ENCODE measurements at places on chromosomes 6 and 20. TPM values are rescaled to one million over a fixed set of nuclear protein-coding genes. Genes with fewer than 3 reads are reported as not detected.

THBS2 gene
- total RNA-seq = 0.13 TPM

PACRG gene
- 0.30 TPM for total RNA-seq

ULBP1 gene
- total RNA-seq = 0.40 TPM

MMUT gene
- 14.4 TPM for total RNA-seq

CDK19 gene
- 34.4 TPM for total RNA-seq
